ENCODE measurements at places on chromosomes 11 and 22.

DNA sequence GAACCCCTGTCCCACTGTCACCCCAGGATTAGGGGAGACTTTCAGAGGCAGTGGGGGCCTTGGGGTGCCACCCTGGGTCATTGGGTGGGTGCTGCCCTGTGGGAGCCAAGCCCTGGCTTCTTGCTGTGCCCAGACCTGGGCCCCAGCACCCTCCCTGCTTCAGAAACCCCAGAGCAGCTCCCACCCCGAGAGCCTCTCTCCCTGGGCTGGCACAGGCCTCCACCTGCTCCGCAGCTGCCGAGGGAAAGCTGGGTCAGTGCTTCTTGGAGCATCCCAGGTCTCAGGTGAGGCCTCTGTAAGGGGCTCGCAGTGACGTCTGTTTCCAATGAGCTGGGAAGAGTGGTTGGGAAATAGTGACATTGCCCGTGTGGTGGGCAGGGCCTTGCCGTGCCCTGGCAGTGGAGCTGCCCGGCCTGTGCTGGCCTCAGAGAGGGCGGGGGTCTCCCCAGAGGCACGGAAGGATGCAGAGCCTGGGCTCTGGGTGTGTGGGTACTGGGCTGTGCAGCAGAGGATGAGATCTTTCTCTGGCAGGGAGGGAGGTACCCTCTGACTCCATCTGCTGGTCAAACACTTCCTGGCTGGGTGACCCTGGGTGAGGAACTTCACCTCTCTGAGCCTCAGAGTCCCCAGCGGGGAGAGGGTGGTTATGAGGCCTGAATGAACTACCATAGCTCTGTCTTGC is 23.0 kb downstream of the C22orf23 start:
- DNase-seq, result no peak

DNA sequence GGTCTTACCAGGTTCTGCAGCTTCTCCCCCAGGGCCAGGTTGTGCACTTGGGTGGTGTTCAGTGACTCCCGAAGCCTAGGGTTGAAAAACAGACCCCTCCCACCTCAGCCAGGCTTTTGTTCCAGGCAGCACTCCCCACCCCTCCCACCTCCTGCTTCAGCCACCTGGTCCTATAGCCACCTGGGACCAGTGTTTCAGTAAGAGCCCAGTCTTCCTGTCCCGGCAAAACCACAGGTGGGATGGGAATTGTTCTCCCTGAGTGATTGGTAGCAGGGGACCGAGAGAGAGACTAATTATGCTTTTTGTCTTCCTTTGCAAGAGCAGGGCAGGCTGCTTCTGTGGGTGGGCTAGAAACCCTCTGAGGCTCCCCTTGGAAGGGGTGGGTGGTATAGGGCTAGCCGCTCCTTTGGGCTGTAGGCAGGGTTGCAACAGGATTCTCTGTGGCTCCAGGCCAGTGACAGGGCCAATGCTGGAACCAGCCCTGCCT is 8.5 kb upstream of the NAALADL1 start:
- no peak for DNase-seq

DNA sequence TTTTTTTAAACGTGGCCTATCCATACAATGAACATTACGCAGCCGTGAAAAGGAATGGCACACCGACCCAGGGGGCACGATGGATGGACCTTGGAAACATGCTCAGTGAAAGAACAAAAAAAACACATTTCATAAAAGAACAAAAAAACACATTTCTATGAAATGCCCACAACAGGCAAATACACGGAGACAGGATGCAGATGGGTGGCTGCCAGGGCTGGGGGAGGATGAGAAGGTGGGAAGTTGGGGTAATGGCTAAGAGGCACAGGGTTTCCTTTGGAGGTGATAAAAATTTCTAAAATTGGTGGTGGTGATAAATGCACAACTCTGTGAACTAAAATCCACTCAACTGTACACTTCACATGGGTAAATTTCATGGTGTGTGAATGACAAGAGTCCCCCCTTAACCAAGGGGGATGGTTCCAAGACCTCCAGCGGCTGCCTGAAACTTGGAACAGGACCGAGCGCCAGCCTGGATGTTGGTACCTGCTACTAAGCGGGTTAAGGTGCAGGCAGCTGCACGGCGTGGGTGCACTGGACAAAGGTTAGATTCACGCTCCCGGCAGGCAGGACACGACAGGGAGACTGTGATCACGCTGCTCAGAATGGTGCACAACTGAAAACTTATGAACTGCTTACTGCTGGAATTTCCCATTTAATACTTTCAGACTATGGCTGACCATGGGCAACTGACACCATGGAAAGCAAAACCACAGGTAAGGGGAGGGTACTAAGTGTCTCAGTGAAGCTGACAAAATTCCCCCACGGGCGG is 16.5 kb downstream of the BRD1 start:
- DNase-seq, result no peak

DNA sequence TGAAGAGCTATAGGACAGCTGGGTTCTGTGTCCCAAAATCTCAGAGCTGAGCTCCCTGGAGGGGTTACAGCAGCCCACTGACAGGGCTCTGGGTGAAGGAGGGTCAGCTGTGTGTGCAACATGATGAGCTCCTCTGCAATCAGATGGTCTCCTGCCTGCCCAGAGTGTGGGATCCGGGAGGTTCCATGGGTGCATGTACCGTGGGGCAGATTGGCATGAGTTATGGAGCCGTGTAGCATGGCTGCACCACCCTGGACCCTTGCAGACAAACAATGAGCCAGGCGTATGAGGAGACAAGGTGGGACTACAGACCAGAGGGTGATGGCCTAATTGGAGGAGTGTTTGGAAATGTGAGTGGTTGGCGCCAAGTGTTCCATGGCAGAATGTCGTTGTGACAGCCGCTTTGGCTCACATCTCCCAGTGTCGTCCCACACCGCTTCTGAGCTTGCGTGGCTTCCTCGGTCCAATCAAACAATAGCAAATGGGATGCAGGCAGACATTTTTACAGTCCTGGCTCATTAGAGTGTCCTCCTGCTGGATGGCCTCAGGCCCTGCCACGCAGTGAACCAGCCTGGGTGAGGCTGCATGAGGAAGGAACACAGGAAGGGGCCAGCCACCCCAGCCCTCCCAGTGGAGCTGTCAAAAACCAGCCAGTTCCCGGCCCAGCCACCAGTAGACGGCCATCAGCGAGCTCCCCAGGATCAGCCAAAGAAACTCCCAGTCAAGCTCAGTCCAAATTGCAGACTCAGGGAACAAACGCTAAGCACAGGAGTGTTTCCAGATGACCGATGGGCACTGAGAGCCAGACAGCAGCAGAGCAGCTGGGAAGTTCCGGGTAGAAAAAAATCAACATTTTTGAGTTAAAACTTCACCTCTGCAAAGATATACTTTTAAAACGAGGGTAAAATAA is 1066.9 kb downstream of the BRD1 start:
- DNase-seq, result no peak

GRCh38 chr11:40797981-40798380 is 661.5 kb downstream of the LRRC4C start:
- DNase-seq, result no peak

DNA sequence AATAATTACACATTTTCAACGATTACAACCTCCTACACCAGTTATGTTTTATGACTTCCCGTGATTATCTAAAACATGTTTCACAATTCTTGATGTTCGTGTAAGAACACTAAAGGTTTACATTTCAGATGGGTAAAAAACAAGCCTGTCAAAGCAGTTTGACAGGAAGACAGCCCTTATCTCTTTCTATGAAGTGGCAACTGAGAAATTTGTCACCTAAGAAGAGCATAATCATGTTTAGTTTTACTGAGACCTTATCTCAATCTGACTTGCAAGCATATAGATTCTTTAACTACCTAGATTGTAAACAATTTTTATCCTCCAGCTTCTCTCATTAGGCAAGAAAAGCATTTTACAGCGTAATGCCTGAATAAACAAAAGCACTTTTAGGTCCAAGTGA is 218.4 kb upstream of the ZBED5 start:
- DNase-seq, result no peak

GRCh38 chr11:30009060-30009459 is 7.8 kb downstream of the KCNA4 start:
- no peak for DNase-seq

DNA sequence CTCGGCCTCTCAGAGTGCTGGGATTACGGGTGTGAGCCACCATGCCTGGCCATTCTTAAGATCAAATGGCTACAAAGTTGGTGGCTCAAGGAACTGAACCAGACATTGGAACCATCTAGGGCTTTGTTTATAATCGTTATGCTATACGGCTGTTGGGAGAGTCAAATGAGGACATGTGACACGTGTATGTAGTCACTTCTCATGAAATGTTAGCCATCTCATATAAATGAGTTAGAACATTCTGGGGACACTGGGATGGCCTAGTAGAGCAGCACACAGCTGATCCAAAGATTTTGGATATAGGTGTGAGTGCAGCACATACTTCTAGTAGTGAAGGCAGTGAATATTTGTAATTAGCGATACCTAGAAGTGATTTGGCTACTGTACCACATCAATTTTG is 6.6 kb upstream of the RBM4 start:
- DNase-seq, result no peak

DNA sequence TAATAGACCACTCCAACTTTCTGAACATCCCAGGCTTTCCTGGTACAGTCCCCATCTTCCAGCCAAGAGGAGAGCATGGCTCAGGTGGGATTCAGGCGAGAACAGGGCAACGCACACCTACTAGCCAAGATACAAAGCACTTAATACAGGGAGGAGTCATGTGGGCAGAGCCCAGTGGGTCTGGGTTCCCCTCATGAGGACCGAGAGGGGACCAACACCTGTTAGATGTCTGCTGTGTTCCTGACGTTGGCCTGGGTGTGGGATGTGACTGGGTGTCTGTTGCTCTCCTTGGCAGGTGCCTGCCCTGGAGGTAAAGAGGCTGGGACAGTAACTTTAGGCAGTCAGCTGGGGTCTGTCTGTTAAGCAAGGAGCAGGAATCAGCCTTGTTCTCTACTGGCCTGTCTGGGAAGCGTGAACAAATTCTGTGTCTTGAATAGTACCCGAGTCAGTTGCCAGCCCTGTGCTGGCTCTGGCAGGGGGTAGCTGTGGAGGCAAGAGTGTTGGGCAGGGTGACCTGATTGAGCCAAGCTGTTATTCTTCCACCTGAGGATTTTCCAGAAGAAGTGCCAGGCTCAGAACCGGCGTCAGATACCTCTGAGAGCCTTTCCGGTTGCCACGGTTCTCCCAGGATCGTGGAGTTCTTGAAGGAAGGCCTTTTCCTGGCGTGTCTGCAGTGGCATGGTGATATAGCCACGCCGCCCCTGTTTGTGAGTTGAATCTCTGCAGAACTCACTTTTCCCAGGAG is 56.3 kb downstream of the BCR start:
- DNase-seq, result no peak

DNA sequence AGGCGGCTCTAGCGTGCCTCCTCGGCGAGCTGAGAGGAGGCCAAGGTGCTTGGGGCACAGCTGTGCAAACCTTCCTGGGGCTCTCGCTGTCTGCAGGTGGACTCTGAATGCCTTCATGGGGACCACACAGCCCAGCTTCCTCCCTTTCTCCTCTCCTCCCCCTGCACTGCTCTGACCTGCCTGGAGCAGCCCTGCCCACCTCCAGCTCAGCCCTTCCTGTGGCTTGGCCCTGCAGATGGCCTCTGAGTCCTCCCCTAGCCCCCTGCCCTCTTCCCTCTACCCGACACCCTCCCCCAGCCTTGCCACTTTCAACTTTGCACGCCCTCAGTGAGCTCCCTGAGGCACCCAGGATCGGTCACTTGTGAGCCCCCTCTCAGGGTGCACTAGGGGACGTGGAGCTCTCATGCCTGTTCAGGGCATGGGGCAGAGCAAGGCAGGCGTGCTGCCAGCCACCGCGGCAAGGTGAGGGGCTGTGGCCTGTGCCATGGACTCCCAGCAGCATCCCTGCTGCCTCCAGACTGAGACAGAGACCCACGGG is 31.4 kb downstream of the PPM1F start:
- DNase-seq, result no peak

GRCh38 chr22:22720201-22720723 is 75.8 kb downstream of the GGTLC2 start:
- no peak for DNase-seq

- peak; percentile 7 for DNase-seq
Observed at GRCh38 chr11:83070731-83071566, 748 bp downstream of the RAB30 start.

- DNase-seq, result no peak
Observed at GRCh38 chr11:96037405-96037949, 113.6 kb upstream of the MTMR2 start.

DNA sequence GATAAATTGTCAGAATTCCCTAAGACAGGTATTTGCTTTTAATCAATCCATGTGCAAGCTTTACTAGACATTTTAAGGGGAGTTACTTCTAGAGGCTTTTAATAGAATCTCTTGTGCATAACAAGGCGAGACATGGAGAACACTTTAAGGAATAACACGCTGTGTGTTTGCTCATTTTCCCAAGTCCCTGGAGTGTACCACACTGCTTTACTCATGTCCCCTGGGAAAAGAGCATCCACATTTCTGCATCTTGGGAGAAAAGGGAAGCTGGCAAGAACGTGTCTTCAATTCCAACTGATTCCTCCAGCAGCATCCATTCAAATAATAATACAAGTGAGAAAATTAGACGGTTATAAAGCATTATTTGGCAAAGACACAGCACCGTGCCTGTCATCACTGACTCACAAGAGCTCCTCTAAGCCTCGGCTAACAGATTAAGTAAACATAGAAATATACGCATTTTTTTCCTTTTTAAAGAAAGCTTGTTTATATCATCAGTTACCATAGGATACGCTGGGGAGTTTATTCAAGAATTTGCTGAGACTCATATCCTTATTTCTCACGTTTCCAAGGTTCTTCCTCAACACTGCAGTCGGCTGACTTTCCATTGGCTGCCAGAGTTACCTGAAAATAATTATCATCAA is 121.5 kb downstream of the CD44 start:
- DNase-seq, result no peak

GRCh38 chr22:19820880-19821522 is 33.7 kb downstream of the GNB1L start:
- no peak for DNase-seq

- no peak for DNase-seq
Observed at GRCh38 chr11:65026810-65027209, 429 bp upstream of the SNX15 start.

GRCh38 chr11:110059706-110060463 is 33.3 kb upstream of the ZC3H12C start:
- no peak for DNase-seq

DNA sequence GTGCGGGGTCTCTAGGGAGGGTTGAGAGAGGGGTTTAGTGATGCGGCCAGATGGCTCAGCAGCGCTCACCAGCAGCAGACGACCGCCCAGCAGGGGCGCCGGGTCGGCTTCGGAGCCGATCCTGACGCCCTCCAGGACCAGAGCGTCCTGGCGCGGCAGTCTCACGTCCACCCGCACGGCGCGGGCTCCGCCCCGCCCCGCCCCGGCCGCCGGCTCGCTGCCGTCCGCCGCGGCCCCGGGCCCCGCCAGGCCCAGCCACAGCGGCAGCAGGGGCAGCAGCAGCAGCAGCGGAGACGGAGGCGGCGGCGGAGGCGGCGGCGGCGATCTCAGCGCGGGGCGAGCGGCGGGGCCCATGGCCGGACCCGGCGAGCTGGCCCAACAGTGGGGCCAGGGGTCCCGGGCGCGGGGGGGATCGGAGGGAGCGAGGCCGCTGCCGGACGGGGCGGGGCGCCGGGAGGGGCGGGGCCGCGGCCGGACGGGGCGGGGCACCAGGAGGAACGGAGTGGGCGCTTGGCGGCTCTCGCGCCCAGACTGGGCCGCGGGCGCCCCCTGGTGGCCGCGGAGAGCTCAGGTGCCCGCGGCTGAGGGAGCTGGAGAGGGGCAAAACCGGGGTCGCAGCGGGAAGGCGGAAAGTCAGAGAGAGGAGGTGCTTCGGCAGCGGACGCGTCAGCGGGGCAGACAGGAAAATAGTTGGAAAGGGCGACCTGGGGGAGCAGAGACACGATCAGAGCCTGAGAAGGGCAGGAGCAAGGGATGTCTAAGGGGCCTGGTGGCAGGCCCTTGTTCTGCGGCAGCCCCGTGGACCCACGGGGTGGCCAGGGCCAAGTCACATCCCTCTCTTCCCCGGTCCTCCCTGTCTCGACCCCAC is at the start of gene RNF215:
TSS of gene RNF215 (minus strand) at position 452 of the 868 bp plus-strand sequence. CDS start at position 354, 98 bp downstream.
- peak; percentile 69 for DNase-seq

GRCh38 chr11:61752117-61752924 is at the start of gene MYRF:
Gene MYRF (plus strand): TSS chr11:61752636. CDS start chr11:61752745, 109 bp downstream.
- DNase-seq, result peak; percentile 46
